ENCODE measurements at places on chromosomes 1 and 21. TPM values are rescaled to one million over a fixed set of nuclear protein-coding genes. Genes with fewer than 3 reads are reported as not detected.

PCSK9 gene
- total RNA-seq = not detected

KDF1 gene
- total RNA-seq = 1.3 TPM

CDA gene
- not detected for total RNA-seq

LCA5L gene
- not detected for total RNA-seq

PADI1 gene
- not detected for total RNA-seq

PRAMEF13 gene
- total RNA-seq = not detected

KCNK1 gene
- not detected for total RNA-seq

IRF6 gene
- 3.4 TPM for total RNA-seq

MYOG gene
- not detected for total RNA-seq

GBP7 gene
- 0.17 TPM for total RNA-seq

CENPF gene
- total RNA-seq = 2.0 TPM

C1orf185 gene
- not detected for total RNA-seq

KCNT2 gene
- not detected for total RNA-seq

FTCD gene
- total RNA-seq = 1.3 TPM

AIM2 gene
- total RNA-seq = 0.22 TPM

SMIM1 gene
- total RNA-seq = 1.6 TPM

ASPM gene
- total RNA-seq = 0.14 TPM

TLR5 gene
- 1.1 TPM for total RNA-seq

SLC66A1 gene
- 1.3 TPM for total RNA-seq

PSMA5 gene
- total RNA-seq = 30.9 TPM

BATF3 gene
- not detected for total RNA-seq

PTPN22 gene
- total RNA-seq = 52.4 TPM

OR2L13 gene
- not detected for total RNA-seq

LEMD1 gene
- not detected for total RNA-seq

ADAM30 gene
- total RNA-seq = not detected

ECE1 gene
- 56.0 TPM for total RNA-seq

FBXO42 gene
- 18.0 TPM for total RNA-seq

BEST4 gene
- total RNA-seq = 1.4 TPM

VCAM1 gene
- 1.2 TPM for total RNA-seq

All from CD8-positive, alpha-beta T cell (primary cell).